ENCODE measurements at places on chromosomes 5 and 9. TPM values are rescaled to one million over a fixed set of nuclear protein-coding genes. Genes with fewer than 3 reads are reported as not detected.

DNAJB5 gene
- total RNA-seq = 1.2 TPM

FYB1 gene
- 189 TPM for total RNA-seq

WNT8A gene
- not detected for total RNA-seq

GABRA6 gene
- total RNA-seq = not detected

LRRC19 gene
- not detected for total RNA-seq

RNF20 gene
- 12.7 TPM for total RNA-seq

CDKN2B-AS1 gene
- 2.1 TPM for total RNA-seq
